ENCODE measurements at places on chromosomes 3 and 15.
A peak's percentile ranks its signal among the peaks of the same experiment; 100 is the strongest.

DNA sequence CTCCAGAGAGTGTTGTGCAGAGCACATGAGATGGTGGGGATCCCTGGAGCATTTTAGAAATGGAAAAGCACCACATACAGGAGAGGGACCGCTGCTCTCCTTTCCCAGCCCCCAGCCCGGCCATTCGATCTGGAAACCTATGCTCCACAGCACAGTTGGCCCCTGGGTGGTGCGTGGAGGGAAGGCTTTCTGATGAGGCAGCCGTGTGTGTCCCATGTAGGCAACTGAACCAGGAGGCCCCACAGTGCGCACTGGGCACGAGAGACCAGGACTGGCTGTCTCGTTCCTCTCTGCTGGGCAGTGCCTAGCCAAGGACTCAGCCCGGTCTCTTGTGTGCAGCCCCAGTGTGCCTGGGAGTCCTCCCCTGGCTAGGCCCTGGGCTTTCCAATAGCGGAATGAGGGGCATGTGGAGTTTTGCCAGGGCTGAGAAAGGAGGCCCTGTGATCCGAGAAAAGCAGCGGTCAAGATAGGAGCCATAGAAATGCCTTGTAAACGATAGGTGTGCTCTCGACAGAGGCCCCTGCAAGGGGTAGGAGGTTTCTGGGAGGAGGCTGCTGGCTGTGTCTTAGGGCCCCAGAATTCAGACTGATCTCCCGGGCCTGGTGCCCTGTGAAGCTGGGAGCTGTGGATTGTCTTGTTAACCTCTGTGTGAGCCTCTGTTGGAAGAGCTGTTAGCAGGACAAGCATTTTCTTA is 39.0 kb downstream of the CHDH start:
- no peak for DNase-seq

- peak; percentile 24 for DNase-seq
Observed at GRCh38 chr3:48465531-48466378, 19.2 kb downstream of the ATRIP start.

DNA sequence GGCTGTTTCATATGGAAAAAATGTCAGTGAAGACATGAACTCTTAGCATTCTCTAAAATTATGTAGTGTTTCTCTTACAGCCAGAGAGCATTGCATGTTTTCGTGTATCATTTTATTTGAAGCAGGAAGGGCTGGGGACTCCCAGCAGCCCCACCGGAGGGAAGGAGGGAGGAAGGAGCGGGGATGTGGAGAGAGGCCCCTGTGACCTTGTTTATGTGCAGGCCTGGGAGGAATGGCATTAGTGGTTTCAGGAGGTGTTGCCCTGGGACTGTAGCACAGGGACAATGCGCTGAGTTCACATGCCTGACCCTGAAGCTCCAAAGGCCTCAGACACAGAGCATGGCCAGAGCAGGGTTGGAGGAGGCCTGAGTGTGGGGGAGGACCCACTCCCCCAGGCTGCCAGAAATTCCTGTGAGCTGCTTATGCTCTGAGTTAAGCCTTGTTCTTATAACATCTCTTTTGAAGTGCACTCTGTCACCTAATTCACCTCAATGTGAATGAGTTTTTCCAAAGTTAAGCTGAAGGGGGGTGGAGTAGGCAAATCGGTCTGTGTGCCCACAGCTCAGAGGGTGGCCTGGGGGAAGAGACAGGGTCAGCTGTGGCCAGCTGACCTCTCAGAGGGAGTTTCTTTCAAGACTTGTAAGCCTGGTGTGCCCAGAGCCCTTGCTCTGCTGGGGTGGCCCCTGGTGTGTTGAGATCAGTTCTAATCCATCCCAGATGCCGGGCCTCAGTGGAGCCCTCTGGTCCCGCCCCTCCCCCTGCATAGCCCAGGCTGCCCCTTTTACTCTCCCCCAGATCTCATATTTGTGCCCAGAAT is 3.9 kb upstream of the RNU6-1 start:
- DNase-seq, result no peak

DNA sequence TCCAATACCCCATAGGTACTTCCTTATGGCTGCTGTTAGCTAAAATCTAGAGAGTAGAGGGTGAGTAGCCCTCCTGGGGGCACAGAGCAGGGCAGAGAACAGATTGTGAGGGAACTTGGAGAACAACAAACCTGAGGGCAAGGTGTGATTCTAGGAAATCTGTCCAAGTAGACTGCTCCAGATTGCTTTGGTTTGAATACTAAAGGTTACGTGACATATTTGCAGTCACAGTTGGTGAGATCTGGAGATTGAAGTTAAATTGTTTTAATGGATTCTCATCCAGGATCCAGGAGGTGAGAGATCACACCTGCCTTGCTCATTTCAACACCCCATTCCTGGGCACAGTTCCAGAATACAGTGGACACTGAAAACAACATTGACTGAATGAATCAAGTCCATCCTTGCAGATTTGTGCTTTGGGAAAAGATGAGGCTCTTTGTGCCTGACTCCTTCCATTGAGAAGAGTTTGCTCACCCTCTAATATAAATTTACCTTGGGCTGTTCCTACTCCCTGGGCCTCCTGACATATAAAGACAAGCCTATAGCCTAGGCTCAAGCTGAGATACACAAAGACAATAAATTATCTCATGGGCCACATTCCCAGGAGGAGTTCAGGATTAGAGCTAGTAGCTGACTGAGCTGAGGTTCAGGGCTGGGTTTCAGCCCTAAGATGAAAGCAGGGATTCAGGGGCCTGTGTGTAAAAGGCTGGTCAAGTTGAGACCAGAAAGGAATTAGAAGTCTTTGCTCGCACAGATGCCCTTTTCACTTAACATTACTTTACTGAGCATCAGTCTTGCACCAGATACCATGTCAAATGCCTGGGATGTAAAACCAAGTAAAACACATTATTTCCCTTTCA is 400.9 kb upstream of the MCTP2 start:
- DNase-seq, result no peak

DNA sequence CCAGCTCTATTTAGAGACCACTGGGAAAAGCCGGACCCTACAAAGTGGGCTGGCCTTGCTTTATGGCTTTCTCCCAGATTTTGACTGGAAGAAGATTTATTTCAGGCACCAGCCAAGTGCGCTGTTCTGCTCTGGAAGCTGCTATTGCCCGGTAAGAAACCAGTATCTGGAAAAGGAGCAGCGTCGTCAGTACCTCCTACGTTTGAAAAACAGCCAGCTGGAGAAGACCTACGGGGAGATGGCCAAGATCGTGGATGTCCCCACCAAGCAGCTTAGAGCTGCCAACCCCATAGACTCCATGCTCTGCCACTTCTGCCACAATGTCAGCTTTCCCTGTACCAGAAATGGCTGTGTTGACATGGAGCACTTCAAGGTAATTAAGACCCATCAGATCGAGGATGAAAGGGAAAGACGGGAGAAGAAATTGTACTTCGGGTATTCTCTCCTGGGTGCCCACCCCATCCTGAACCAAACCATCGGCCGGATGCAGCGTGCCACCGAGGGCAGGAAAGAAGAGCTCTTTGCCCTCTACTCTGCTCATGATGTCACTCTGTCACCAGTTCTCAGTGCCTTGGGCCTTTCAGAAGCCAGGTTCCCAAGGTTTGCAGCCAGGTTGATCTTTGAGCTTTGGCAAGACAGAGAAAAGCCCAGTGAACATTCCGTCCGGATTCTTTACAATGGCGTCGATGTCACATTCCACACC is 60.9 kb downstream of the PXYLP1 start:
- DNase-seq, result no peak

DNA sequence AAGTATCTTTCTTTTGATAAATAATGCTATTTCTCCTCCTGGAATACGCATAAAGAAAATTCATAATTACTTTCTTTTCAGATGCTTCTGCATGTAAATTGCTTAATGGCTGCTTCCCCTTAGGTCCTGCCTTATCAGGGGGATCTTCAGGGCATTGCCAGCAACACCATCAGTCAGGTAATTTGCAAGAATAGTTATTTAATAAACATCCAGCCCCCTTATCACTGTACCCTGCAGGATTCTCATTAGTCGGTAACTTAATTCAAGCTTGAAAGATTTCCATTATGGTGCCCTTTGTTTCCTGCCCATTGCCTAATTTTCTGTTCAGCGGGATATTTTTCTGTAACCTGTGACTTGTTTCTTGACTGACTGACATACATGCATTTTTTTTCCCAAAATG is 414.5 kb downstream of the MFSD1 start:
- no peak for DNase-seq

GRCh38 chr3:139201446-139202225 is 142.2 kb upstream of the MRPS22 start:
- no peak for DNase-seq

DNA sequence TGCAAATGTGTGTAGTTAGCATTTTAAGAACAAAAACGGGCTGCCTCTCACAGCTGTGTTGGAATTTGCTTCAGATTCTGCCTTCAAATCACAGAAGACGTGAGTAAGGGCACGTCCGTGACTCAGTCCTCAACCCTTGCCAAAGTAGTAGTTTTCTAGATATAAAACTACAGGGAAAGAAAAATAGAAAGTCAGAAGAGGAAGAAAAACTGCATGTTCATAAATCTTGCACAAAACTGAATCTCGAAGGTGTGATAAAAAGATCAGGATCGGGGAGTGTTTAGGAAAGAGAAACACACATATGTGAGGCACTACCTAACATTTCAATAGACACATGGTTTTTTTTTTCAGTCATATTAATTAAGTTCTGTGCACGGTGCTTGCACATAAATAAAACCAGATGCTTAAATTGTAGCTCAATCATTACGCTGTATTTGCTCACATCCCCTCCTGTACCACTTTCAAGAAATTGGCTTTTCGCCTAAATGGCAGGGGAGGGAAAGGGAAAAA is 71.7 kb downstream of the P3H2 start:
- no peak for DNase-seq

DNA sequence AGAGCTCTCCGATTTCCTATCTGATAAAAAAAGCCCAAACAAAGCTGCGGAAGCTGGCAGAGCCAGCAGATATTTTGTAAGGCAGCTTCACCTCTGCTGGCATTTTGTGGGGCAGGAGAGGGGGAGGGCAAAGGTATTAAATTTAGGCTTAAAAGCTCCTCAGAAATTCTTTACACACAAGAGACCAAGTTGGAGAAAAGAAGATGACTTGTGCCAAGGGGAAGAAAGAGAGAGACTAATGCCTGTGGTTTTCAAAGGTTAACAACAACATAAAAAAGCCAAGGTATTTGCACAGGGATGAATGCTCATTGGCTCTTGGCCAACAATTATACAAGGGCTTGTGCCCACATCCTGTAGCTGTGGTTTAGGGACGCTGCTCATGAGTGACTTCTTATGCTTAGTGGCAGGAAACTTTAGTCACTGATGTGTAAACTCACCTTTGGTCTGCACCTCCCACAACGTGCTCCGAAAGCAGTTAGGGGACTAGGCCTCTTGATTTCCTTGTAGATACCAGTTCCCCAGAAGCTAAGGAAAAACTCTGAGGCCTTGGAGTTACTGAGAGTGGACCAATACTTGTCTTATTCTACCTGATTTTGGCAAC is 152.9 kb downstream of the TPRG1 start:
- peak; percentile 59 for DNase-seq

DNA sequence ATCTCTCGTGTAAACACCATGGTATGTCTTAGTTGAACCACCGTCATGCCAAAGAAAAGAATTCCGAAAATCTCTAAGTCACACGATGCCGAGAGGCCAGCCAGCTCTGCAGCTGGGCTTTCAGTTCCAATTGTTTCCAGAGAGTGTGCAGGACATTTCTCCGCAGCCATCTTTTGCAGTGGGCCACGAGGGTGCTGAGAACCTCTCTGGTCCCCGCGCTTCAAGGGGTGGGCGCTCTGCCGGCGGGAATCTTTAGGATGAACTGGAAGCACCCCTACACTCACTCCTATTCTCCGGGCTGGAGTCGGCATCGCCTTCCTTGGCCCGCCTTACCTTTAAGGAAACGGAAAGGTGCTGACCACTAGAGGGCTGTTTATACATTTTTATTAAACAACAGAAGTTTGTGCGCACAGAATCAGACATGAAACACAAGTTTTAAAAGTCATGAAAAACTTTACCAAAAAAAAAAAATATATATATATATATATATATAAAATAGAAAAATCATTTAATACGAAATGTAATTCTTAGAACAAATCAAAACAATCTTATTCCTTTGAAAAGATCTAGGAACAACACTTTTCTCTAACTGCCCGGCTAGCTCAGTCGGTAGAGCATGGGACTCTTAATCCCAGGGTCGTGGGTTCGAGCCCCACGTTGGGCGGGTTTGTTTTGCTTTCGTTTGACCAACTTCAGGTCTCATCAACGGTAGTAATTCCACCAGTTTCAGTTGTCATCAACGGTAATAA is 12.5 kb upstream of the MORF4L1 start:
- DNase-seq, result no peak

- no peak for DNase-seq
Observed at GRCh38 chr3:147773116-147773630, 364.0 kb downstream of the ZIC1 start.

- DNase-seq, result no peak
Observed at GRCh38 chr3:123609063-123609462, 24.2 kb upstream of the HACD2 start.

GRCh38 chr3:124131158-124131557 is 139.2 kb upstream of the ROPN1 start:
- no peak for DNase-seq

GRCh38 chr15:46413799-46414198 is 779.0 kb downstream of the SQOR start:
- no peak for DNase-seq

DNA sequence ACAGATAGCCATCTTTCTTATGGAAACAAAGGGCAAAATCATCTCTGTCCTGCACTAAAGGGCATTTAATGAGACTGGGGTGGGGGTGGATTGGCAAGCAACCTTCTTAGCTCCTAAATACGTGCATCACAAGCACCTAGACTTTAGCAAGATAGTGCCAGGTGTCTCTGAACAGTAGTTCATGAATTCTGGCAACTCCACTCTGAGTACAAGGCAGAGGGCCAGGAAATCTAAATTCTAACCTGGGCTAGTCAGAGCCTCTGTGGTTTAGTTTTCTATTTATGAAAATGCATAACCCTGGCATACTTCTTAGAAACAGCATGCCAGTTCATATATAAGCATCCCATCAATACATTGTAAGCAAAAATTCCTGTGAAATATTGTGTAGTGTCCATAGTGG is 788.5 kb downstream of the MCTP2 start:
- no peak for DNase-seq

DNA sequence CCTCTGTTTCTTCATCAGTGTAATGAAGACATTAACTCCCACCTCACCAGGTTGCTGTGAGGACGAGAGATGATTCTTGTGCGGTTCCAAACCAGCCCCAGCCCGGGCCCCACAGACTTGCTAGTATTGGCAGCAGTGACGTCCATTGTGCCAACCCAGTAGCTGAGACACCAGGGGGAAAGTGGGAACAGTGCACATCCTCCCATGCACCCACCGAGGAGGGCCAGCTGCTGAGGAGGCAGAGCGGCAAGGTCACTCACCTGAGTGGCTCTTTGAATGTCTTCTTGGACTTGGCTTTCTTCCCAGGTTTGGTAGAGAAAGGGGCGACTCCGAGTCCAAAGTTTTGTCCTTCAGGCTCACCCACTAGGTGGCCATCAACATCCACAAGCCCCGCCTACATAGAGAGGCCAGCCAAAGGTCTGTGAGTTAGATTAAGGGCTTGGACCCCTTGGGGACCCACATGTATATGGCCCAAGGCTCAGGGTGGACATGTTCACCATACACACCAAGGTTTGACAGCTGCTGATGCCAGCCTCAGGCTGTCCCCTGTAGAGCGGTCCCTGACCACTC is 38.0 kb downstream of the KIF9 start:
- DNase-seq, result no peak
